Activated B cell treated with CpG ODN at 0.5 μM for 24 hours (primary cell): ENCODE measurements at places on chromosomes 4 and X. TPM values are rescaled to one million over a fixed set of nuclear protein-coding genes. Genes with fewer than 3 reads are reported as not detected.
A peak's percentile ranks its signal among the peaks of the same experiment; 100 is the strongest.

RNF113A gene
- 27.1 and 28.1 TPM in 2 replicates for total RNA-seq

- no peak overlapping the region for H3K4me3 ChIP-seq
- no peaks in the 10 kb centered on the region for H3K4me1 ChIP-seq
- H3K27ac ChIP-seq: no peak overlapping the region
- H3K36me3 ChIP-seq: peaks cover 12% of the 10 kb centered on the region
- H3K27me3 ChIP-seq: no peaks in the 10 kb centered on the region
- DNase-seq: no peak
Measured at GRCh38 chr4:105357258-105357980, 116.4 kb downstream of the PPA2 start.

- H3K36me3 ChIP-seq: no peaks in the 10 kb centered on the region
- no peaks in the 10 kb centered on the region for H3K4me1 ChIP-seq
- no peak overlapping the region for H3K27ac ChIP-seq
- H3K4me3 ChIP-seq: no peak overlapping the region
Measured at GRCh38 chr4:41628936-41629335, 91.0 kb downstream of the LIMCH1 start.

SPANXA1 gene
- total RNA-seq: not detected in 2 replicates

DNA sequence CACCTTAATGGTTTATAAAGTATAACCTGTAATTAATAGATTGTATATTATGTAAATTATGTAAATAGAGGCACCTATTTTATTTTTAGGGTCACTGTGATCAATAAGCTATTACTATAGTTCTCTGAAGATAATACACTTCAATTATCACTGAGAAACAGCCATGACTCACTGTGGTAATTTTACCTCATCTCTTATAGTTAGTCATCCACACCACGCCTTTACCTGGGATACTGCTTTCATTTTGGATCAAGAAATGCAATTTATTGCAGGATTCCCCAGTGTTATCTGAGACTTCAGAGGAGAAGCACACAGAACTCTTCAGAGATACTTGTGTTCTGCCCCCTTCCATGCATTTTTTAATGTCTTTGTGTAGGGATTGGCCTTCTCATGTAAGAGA, 348.1 kb upstream of the ATOH1 start:
- no peaks in the 10 kb centered on the region for H3K36me3 ChIP-seq
- H3K4me1 ChIP-seq: no peaks in the 10 kb centered on the region
- H3K27me3 ChIP-seq: no peaks in the 10 kb centered on the region
- DNase-seq: no peak
- H3K4me3 ChIP-seq: no peak overlapping the region
- H3K27ac ChIP-seq: no peak overlapping the region

GRCh38 chr4:82889287-82889686, 1.7 kb downstream of the SEC31A start:
- no peak for DNase-seq
- H3K36me3 ChIP-seq: peaks cover 31% of the 10 kb centered on the region
- H3K4me3 ChIP-seq: peak overlapping the region; percentile 93
- no peak overlapping the region for H3K27ac ChIP-seq

- H3K4me3 ChIP-seq: no peak overlapping the region
- no peaks in the 10 kb centered on the region for H3K36me3 ChIP-seq
- peaks cover 71% of the 10 kb centered on the region for H3K4me1 ChIP-seq
- no peaks in the 10 kb centered on the region for H3K27me3 ChIP-seq
- H3K27ac ChIP-seq: peak overlapping the region; percentile 67
- no peak for DNase-seq
Measured at GRCh38 chr4:184269879-184270430, 52.3 kb upstream of the ENPP6 start.

DNA sequence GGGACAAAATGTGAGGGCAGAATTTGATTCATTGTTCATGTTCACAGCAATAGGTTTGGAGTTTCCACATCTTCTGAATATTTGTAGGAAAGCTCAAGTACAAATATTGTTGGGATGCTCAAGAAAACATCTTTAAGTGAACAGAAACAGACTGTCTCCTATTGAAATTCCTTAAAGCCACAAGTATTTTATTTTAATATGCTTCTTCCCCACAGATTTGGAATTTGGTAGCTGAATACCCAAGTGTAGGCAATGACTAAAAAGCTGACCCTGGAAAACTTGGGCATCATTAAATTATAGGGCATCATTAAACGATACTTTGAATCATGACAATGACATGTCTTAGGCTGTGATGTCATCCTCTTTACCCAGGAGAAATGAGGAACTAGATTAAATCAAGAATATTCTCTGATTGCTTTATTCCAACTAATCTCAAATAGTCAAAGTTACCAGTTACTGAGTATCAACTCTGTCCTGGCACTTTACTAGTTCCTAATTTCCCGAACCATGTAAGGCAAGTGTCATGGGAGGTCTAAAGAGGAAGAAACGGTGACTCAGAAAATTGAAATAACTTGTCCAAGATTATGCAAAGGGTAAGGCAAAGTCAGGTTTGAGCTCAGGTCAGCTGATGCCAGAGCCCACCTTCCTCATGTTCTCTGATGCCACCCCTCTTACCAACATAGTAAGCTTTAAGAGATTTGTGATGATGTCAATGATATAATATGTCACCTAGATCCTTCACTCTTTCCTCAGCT, 223.1 kb upstream of the LEF1 start:
- H3K27ac ChIP-seq: no peak overlapping the region
- no peaks in the 10 kb centered on the region for H3K36me3 ChIP-seq
- no peak for DNase-seq
- H3K4me1 ChIP-seq: no peaks in the 10 kb centered on the region
- no peak overlapping the region for H3K4me3 ChIP-seq

DNA sequence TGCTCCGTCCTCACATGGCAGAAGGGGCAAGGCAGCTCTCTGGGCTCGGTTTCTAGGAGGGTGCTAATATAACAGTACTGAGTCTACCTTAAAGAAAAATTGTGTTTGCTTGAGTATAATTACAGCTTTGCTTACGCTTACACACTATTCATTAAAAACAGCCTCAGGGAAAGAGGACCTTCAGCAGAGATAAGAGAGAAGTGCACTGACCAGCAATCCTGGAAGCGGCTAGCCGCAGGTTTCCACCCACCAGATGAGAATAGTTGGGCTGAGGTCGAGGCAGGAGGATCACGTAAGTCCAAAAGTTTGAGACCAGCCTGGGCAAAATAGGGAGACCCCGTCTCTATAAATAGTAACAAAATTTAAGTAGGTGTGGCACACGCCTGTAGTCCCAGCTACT, 15.2 kb upstream of the MRFAP1 start:
- no peaks in the 10 kb centered on the region for H3K4me1 ChIP-seq
- H3K27me3 ChIP-seq: no peaks in the 10 kb centered on the region
- DNase-seq: no peak
- peaks cover 19% of the 10 kb centered on the region for H3K36me3 ChIP-seq
- no peak overlapping the region for H3K27ac ChIP-seq
- no peak overlapping the region for H3K4me3 ChIP-seq

- H3K27ac ChIP-seq: no peak overlapping the region
- H3K27me3 ChIP-seq: no peaks in the 10 kb centered on the region
- no peak overlapping the region for H3K4me3 ChIP-seq
Measured at GRCh38 chrX:13898603-13899002, 81.7 kb upstream of the GPM6B start.

DNA sequence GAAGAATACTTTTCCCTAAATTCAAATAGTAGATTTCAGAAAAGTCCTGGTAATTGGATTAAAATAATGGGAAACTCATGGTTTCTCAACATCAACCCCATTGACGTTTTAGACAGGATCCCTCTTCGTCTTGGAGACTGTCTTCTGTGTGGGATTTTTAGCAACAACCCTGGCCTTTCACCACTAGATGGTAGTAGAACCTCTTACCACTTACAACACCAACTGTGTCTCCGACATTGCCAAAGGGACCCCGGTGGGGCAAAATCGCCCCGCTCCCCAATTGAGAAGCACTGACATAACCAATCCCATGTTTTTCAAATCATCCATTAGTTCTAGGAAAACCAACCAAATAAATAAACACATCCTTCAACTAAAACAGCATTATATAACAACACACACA, 16.9 kb upstream of the ANOS1 start:
- peaks cover 3% of the 10 kb centered on the region for H3K27me3 ChIP-seq
- H3K36me3 ChIP-seq: no peaks in the 10 kb centered on the region
- H3K4me1 ChIP-seq: no peaks in the 10 kb centered on the region
- DNase-seq: no peak

GRCh38 chr4:41281038-41281634, 24.4 kb downstream of the UCHL1 start:
- H3K4me3 ChIP-seq: no peak overlapping the region
- H3K27me3 ChIP-seq: peaks cover 9% of the 10 kb centered on the region
- H3K27ac ChIP-seq: no peak overlapping the region
- no peaks in the 10 kb centered on the region for H3K36me3 ChIP-seq

- no peaks in the 10 kb centered on the region for H3K27me3 ChIP-seq
- H3K4me3 ChIP-seq: no peak overlapping the region
- no peak overlapping the region for H3K27ac ChIP-seq
- peaks cover 44% of the 10 kb centered on the region for H3K36me3 ChIP-seq
- no peak for DNase-seq
Measured at GRCh38 chrX:45083314-45083713, 117.4 kb downstream of the DIPK2B start.

DNA sequence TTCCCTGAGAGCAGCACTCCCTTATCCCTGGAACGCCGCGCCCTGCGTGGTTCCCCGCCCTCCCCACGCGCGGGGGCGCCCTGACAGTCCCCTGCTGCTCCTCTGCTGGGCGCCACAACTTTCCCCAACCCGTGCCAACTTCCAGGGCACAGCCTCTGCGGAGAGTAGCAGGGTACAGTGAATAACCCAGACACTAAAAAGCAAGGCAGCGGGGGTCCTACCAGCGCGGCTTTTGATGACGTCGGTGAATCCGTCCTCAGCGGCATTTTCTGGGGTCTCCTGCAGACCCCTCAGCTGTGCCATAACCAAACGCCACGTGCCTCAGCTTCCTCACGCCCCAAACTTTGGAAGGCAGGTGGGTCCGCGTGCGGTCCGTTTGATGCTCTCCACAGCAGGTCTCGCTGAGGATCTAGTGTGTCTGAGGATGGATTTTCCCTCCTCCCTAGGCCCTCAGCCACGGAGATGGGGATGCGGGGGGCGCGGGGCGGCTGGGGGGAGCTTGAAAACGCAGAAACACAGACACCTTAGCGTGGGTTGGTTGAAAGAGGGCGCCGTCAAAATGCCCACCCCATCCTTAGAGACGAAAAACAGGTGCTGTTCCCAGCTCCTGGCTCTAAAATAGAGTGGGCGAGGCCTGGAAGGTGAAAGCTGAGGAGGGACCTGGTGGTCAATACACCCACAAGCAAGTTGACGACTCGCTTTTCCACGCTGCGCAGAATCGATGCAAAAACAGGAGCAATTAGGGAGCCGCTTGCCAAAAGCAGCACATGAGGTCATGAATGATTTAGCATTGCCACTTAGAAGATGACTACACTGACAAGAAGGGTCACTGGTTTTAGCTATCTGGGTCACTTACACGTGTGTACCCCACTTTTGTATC, 405.6 kb downstream of the FAM47A start:
- no peaks in the 10 kb centered on the region for H3K27me3 ChIP-seq
- H3K4me1 ChIP-seq: no peaks in the 10 kb centered on the region

GRCh38 chrX:12332786-12333347, 194.6 kb downstream of the FRMPD4 start:
- H3K4me3 ChIP-seq: no peak overlapping the region
- H3K36me3 ChIP-seq: no peaks in the 10 kb centered on the region
- H3K27me3 ChIP-seq: peaks cover 3% of the 10 kb centered on the region
- no peak overlapping the region for H3K27ac ChIP-seq
- DNase-seq: no peak

STATH gene
- total RNA-seq: not detected in 2 replicates

DNA sequence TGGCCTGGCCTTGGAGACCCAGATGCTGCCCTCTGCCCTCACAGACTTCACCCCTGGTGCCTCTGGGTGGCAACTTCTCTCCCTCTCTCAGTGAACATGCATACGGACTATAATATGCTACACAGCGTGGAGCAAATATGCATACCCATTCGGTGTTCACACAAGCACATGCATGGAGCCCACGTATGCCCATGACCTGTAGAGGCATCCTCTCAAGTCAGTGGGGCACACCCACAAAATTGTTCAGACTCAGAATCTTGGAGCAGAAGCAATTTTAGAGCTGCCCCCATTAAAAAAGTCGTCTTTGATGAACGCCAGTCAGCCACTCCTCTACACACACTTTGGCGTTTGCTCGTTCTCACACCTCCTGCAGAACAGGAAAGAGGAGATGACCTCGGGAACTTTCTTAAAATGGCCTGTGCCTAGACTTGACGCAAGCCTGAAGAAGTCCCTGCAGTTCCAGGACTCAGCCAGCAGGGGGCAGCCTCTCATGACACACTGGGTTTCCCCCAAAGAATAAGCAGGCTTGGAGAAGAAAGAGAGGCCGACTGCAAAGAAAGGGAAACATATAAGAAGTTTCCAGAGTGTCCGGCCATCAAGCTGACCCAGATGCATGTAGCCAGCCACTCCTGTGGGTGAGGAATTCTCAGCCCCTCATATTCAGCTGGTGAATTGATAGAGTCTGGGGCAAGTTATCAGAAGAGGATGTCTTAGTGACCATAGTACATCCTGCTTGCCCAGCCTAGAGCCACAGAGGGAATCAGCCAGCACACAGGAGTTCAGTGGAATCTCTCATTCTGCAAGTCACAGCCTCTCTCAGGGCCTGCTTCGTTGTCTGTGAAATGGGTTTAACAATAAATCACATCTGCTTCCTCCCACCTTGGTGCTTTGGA, 17.3 kb downstream of the APLN start:
- no peaks in the 10 kb centered on the region for H3K4me1 ChIP-seq
- no peak overlapping the region for H3K27ac ChIP-seq
- H3K36me3 ChIP-seq: no peaks in the 10 kb centered on the region
- H3K27me3 ChIP-seq: no peaks in the 10 kb centered on the region
- H3K4me3 ChIP-seq: no peak overlapping the region

CCDC120 gene
- total RNA-seq: 7.9 and 8.9 TPM in 2 replicates

- no peaks in the 10 kb centered on the region for H3K27me3 ChIP-seq
- no peak overlapping the region for H3K27ac ChIP-seq
- peaks cover 3% of the 10 kb centered on the region for H3K4me1 ChIP-seq
- no peak for DNase-seq
Measured at GRCh38 chrX:15939737-15940136, 85.1 kb upstream of the AP1S2 start.

SORCS2 gene
- total RNA-seq: not detected in 2 replicates

SRPX gene
- total RNA-seq: not detected in 2 replicates

DNA sequence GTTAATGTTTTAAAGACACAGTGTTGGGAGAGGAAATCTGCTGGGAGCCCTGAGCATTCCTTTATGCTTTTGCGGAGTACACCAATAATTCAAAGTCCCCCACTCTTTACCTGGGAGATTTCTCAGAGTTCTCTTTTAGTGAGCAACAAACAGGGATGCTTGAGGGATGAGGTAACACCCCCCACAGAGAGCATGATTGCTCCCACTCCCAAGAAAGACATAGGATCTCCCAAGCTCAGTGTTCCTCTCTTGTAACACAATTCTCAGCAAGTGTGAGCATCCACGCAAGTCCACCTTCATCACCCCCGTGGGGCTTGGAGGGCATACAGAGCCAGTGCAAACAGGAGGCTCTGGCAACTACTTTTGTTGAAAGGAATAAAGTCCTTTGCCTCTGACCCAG, 36.1 kb downstream of the GSPT2 start:
- H3K36me3 ChIP-seq: no peaks in the 10 kb centered on the region
- no peaks in the 10 kb centered on the region for H3K4me1 ChIP-seq
- peaks cover 5% of the 10 kb centered on the region for H3K27me3 ChIP-seq

SMIM31 gene
- not detected in 2 replicates for total RNA-seq

GRCh38 chrX:3066555-3066954, 25.3 kb downstream of the ARSF start:
- no peaks in the 10 kb centered on the region for H3K36me3 ChIP-seq
- H3K4me3 ChIP-seq: no peak overlapping the region
- DNase-seq: no peak
- H3K27ac ChIP-seq: no peak overlapping the region
- H3K4me1 ChIP-seq: no peaks in the 10 kb centered on the region

- H3K27ac ChIP-seq: no peak overlapping the region
- DNase-seq: no peak
- no peak overlapping the region for H3K4me3 ChIP-seq
- no peaks in the 10 kb centered on the region for H3K27me3 ChIP-seq
- no peaks in the 10 kb centered on the region for H3K36me3 ChIP-seq
Measured at GRCh38 chrX:24672701-24673190, 21.0 kb upstream of the POLA1 start.
